ENCODE measurements at places on chromosomes 2 and 18.

- no peak for DNase-seq
Observed at GRCh38 chr2:120346667-120347358, 877 bp downstream of the INHBB start.

DNA sequence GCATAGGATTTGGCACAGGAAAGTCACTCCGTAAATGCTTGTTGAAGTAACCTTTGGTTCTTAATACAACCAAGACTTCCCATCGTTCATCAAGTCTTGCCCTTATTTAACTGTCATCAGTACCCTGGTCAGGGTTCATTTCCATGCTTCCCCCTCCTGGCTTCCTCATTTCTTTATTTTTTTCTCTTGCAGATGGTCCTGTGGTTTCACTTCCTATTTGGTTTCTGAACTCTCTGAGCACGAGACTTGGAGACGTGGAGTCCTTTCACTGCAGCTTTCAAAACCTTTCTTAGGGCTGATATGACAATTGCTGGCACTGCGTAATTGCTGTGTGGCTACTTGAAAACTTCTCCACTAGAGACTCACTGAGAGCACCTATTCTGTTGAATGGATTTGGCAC, 59.9 kb upstream of the PID1 start:
- no peak for DNase-seq

- DNase-seq = no peak
Observed at GRCh38 chr2:39094717-39095363, 26.0 kb downstream of the SOS1 start.

DNA sequence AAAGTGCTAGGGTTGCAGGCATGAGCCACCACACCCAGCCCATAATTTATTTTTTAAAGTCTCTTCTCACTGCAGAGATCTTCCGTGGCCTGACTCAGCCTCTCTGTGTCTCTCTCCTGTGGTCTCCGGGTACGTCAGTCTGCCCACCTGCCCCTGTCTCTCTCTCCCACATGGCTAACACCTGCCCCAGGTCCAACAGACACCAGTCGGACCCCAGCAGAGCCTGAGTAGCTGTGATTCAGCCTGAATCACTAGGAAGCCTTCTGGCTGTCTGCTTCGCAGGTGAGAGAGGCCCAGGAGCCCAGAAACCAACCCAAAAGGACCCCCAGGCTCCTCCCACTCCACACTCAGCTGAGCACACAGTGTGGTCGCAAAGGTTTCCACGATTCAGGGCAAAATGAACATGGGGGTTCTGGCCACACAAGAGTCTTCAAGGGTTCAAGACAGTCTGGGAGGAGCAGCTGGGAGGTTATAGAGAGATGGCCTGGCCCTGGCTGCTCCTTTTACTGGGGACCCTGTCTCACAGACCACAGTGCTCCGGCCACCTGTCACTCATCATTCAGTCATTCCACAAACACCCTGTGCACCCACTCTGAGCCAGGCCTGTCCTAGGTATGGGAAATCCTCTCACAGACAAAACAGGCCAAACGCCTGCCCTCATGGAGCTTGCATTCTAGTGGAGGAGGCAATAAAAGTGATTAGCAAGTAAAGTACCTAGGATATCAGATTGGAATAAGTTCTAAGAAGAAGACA, 8.6 kb downstream of the RUFY4 start:
- no peak for DNase-seq

GRCh38 chr2:209511637-209512036, 87.8 kb downstream of the MAP2 start:
- DNase-seq = no peak

DNA sequence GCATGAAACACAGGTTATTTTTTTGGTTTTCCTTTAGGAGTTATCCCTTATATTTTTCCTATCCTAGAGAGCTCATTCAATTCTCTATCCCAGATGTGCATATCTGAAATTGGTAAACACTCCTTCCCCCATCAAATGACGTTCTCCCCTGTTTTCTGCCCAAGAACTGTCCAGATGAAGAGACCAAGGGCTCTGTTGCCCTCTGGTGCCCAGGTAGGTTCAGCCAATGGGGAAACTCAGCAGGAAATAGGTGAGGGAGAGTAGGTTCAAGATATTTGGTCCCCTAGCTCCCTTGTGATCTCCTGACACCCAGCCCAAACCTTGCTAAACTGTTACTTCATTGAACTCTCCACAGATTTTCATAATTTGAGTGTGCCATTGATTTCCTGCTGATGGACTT, 14.1 kb upstream of the INO80C start:
- DNase-seq = no peak

DNA sequence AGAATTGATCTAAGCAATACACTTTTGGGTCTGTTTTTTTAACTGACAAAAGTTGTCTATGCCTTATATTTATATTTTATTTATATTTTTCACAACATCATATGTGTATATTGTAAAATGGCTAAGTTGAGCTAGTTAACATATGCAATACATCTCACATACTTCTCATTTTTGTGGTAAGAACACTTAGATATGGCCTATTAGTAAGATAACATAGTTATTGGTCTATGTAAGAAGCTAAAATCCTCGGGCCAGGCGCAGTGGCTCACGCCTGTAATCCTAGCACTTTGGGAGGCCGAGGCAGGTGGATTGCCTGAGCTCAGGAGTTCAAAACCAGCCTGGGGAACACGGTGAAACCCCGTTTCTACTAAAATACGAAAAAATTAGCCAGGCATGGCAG, 275.6 kb upstream of the ID2 start:
- DNase-seq = no peak

- DNase-seq = no peak
Observed at GRCh38 chr2:178962805-178963433, 87.0 kb downstream of the CCDC141 start.

- no peak for DNase-seq
Observed at GRCh38 chr18:38810789-38811188, 1245.2 kb upstream of the CELF4 start.

All from stimulated activated CD4-positive, alpha-beta T cell treated with anti-CD3 and anti-CD28 coated beads, TNF-alpha, amount 100 ng/mL, for 24 hours (primary cell).